ENCODE measurements at places on chromosomes 3 and 15.

DNA sequence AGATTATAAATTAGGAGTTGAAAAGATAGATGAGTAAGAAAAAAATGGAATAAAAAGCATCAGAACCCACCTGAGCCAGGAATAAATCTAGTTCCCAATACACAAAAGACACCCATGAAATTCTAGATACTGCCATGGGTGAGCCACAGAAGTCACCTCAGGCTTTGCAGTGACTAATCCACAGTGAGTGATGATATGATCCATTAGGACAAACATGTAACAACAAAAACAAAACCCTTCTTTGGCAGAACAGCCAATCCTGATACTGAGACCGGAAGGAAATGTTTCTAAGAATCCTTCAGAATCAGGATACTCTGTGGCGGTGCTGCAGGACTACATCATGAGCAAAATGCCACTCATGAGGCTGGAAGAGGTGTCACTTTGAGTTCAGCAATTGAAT lies 15.0 kb upstream of the MINDY4B start:
- no peak for DNase-seq

- DNase-seq, result no peak
Measured at GRCh38 chr3:122621112-122621511, 43.7 kb downstream of the PARP15 start.

DNA sequence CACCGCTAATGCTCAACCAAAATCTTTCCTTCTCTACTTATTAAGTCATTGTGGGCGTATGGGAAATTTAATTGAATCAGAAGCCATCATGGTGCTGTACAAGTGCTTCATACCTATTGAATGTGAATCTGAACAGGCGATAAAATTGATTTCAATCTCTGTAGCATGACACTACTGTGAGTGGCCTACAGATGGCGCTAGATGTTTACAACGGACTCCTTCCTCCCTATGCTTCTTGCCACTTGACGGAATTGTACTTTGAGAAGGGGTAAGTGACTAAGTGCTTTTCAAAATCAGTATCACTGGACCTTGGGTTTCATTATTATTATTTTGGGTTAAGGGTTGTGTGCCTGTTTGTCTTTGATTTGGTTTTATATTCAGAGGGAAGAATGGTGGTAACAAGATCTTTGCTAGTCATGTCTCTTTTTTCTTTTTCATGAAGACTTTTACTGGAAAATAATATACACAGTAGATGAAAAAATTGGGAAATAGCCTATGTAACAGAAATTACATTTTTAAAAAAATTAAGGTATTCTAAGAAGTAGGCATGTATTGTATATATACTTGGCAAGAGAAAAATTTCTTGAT lies 35.4 kb downstream of the ACP3 start:
- peak; percentile 7 for DNase-seq

- no peak for DNase-seq
Measured at GRCh38 chr15:42087926-42088800, 6.2 kb downstream of the PLA2G4D start.

DNA sequence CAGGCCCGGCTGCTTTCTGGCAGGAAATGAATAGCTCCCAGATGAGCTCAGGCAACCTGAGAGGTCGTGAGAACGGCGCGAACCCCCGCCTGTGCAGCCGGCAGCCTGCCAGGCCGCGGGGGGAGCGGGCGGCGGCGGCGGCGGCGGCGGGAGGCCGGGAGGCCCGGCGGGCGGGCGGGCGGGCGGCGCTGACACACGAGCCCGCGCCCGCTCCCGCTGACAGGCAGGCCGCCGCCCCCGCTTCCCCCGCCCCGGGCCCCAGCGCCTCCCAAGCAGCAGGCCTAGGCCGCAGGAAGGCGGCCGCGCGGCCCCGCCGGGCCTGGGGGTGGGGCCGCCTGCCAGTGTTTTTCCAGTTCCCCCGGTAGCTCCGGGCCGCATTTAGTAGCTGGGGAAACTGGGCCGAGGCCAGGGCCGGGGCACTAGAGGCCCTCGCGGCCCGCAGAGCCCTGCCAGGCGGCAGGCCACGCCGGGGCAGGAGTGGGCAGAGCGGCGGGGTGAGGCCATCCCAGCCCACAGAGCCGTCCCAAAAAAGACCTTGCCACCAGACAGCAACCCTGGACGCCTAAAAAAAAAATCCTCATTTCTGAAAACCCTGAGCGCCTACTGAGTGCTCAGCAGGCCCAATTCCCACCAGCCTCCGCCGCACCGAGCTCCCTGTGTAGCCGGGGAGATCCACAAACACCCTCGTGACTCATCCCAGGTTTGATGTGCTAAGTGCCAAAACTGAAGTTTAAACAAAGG lies 5.6 kb downstream of the HES1 start:
- no peak for DNase-seq

All from T1000 (cell line).